ENCODE measurements at places on chromosomes 13 and 19.

GRCh38 chr13:56907766-56908165, 233.0 kb upstream of the PRR20A start:
- no peak overlapping the region for H3K4me3 ChIP-seq
- H3K27ac ChIP-seq: no peak overlapping the region
- no peaks in the 10 kb centered on the region for H3K36me3 ChIP-seq
- H3K4me1 ChIP-seq: no peaks in the 10 kb centered on the region
- no peaks in the 10 kb centered on the region for H3K27me3 ChIP-seq
- no peak for DNase-seq

DNA sequence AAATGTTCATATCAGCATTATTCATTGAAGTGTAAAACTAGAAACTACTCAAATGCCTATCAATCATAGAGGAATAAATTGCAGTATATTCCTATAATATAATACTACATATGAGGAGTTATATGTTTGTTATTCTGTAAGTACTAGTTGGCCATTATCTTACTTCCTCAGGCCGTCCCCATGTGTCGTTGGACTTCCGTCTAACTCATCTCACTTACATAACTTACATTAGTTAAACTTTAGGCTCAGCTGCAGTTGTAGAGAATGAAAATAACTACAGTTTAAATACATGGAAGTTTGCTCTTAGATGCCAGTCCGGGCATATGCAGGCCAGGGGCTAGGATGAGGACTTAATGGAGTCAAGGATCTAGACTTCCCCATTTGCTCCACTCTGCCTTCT, 8.6 kb upstream of the EPSTI1 start:
- no peak overlapping the region for H3K4me3 ChIP-seq
- DNase-seq: no peak
- no peak overlapping the region for H3K27ac ChIP-seq
- no peaks in the 10 kb centered on the region for H3K4me1 ChIP-seq
- no peaks in the 10 kb centered on the region for H3K36me3 ChIP-seq

DNA sequence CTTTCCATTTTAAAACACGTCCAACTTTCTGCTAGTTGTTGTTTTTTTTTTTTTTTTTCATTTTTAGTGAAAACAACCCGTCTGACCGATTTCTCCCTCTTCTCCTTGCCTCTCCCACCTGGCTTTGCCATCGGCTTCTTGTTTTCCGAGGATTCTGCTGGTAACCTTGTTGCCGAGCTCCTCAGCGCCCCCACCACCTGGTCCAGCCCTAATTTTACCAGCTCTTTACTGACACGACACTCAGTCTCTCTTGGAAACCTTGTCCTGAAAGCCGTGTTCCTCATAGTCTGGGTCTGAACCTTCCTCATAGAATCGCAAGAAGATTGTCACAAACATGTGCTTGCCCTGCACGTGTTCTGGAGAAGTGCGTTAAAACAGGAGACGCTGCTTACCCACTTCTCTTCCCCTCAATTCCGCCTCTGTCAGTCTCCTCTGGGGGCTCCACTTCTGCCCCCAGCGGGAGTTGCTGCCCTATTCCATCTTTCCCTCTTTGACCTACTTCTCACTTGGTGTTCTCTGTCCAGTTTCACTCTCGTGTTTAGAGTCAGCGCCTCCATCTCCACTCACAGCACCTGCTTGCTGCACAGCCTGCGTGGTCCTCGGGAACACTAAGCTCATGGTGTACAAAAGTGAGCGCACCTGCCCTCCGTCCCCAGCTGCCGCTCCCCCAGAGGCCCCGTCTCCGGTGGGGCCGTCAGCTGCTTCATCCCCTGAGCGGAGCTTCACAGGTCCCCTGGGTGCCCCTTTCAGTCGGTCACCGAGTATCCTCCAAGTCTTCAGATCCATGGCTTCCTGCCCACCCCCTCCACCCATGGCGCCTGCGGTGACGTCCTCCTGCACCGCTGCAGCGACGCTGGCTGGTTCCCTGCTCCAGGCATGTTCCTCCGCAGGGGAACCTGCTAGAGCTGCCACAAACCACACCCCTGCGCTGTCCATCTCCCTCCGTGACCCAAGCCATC, 65.1 kb downstream of the TM9SF2 start:
- no peak overlapping the region for H3K27ac ChIP-seq
- DNase-seq: no peak
- H3K36me3 ChIP-seq: peaks cover 6% of the 10 kb centered on the region

- H3K27ac ChIP-seq: no peak overlapping the region
- H3K4me1 ChIP-seq: no peaks in the 10 kb centered on the region
- no peaks in the 10 kb centered on the region for H3K27me3 ChIP-seq
- no peak for DNase-seq
- no peak overlapping the region for H3K4me3 ChIP-seq
These were observed 54.6 kb upstream of the URI1 start for GRCh38 chr19:29887442-29887855.

GRCh38 chr13:113045251-113046127, 60.1 kb upstream of the F7 start:
- no peak overlapping the region for H3K27ac ChIP-seq
- H3K27me3 ChIP-seq: no peaks in the 10 kb centered on the region
- no peaks in the 10 kb centered on the region for H3K4me1 ChIP-seq
- DNase-seq: no peak
- no peak overlapping the region for H3K4me3 ChIP-seq
- no peaks in the 10 kb centered on the region for H3K36me3 ChIP-seq

- no peaks in the 10 kb centered on the region for H3K27me3 ChIP-seq
- no peak overlapping the region for H3K4me3 ChIP-seq
- no peaks in the 10 kb centered on the region for H3K36me3 ChIP-seq
- no peak for DNase-seq
These were observed 24.1 kb downstream of the MCF2L start for GRCh38 chr13:112992931-112993680.

DNA sequence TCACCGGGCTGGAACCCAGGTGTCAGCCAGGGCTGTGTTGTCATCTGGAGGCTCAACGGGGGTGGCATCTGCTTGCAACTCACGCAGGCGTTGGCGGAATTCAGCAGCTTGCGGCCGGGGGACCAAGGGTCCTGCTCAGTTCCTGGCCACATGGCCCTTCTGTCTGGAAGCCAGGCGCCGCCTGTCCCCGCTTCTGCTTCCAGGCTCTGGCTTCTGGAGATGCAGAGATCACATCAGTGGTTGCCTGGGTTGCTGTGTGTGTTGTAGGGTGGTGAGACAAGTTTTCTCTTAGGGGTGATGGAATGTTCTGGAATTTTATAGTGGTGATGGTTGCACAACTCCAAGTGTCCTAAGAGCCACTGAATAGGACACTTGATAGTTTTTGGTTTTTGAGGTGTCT, 5.0 kb downstream of the ADAT3 start:
- H3K4me3 ChIP-seq: no peak overlapping the region
- peaks cover 12% of the 10 kb centered on the region for H3K36me3 ChIP-seq
- no peak for DNase-seq
- H3K4me1 ChIP-seq: peaks cover 6% of the 10 kb centered on the region
- no peaks in the 10 kb centered on the region for H3K27me3 ChIP-seq

DNA sequence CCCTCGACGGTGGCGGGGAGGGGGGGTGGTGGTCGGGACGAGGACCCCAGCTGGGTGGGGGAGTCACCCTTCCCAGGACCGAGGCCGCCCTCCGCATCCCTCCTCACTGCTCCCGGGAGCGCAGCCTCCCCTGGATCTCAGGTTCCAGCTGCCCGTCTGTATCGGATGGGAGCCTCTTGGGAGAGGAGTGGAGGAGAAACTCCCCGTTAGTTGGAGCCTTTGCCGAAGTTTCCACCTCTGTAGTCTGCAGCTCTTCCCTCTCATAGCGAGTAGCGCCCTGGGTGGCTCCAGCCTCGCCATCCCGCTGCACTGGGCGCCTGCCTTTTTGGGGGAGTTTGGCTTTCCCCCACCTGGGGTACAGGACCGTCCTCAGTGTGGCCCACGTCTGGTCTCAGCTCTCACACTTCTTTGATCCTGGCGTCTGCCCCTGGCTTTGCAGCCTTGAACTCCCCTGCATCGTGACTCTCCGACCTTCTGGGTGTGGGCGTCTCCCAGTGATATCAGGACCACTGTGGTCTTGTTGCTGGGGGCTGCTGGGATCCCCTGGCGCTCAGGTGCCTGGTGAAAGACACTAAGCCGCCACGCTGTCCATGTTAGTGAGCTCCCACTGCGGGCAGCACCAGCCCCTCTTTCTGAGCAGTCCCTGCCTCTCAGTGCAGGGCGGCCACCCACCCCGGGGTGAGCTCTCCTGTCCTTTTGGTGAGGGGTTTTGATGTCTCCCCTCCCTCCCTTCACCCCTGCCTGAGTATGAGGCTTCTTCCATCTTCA, 1.1 kb downstream of the CNOT3 start:
- peaks cover 33% of the 10 kb centered on the region for H3K4me1 ChIP-seq
- peaks cover 30% of the 10 kb centered on the region for H3K36me3 ChIP-seq
- H3K27me3 ChIP-seq: no peaks in the 10 kb centered on the region
- no peak for DNase-seq

GRCh38 chr19:32189956-32190706, 155.3 kb upstream of the ZNF507 start:
- no peak overlapping the region for H3K27ac ChIP-seq
- no peaks in the 10 kb centered on the region for H3K4me1 ChIP-seq
- no peak for DNase-seq
- no peaks in the 10 kb centered on the region for H3K36me3 ChIP-seq

DNA sequence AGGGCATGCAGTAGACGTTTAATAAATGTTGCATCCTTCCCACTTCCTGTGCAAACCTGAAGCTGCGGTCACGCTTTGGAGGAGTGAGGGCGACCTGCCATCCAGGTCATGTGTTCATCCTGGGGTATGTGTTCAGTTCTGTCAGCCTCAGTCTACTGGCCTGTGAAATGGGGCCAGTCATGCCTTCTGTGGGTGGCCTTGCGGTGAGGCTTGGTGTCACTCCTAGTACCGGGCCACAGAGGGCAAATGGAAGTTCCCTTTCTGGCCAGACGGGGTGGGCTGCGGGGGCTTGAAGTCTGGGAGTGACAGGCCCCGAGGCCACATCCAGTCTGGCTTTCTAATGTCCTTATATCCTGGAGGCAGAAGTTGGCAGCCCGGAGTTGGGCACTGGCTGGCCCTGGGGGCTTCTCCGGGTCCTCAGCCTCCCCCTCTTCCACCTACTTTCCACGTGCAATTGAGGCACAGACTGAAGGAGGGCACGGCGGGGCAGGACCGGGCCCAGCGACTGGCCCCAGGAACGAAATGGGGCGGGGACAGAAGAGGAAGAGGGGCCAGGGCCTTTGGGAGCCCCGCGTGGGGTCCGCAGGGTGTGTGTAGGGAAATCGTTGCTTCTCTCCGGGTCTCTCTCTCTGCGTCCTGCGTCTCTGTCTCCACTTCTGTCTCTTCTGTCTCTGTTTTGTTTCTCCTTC, 11.1 kb downstream of the PDE4A start:
- no peaks in the 10 kb centered on the region for H3K36me3 ChIP-seq
- peaks cover 49% of the 10 kb centered on the region for H3K4me1 ChIP-seq
- peak overlapping the region; percentile 56 for H3K27ac ChIP-seq

GRCh38 chr13:111422348-111422747, 101.9 kb downstream of the TEX29 start:
- H3K4me1 ChIP-seq: no peaks in the 10 kb centered on the region
- no peak overlapping the region for H3K27ac ChIP-seq
- H3K27me3 ChIP-seq: no peaks in the 10 kb centered on the region
- no peak overlapping the region for H3K4me3 ChIP-seq

DNA sequence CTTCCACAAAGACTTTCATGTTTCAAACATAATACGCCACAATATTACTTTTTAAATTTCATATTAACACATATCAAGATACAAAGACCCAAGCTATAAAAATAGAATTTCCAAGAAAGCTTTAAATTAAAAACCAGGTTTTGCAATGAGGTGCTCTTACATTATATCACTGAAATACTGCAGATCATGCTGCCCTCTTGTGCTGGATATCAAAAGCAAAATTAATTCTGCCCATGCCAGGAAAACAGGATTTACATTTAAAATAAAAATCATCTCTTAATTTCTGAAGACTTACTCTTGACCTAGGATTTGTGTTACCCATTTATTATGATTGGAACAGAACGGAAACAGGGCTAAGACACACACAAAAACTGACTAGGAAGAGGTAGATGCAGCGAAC, 145.0 kb downstream of the ABCC4 start:
- no peaks in the 10 kb centered on the region for H3K27me3 ChIP-seq
- H3K4me3 ChIP-seq: no peak overlapping the region
- no peaks in the 10 kb centered on the region for H3K4me1 ChIP-seq
- no peak overlapping the region for H3K27ac ChIP-seq

GRCh38 chr13:25872481-25873241, 179.2 kb downstream of the SHISA2 start:
- no peak for DNase-seq
- peaks cover 10% of the 10 kb centered on the region for H3K4me1 ChIP-seq
- no peaks in the 10 kb centered on the region for H3K36me3 ChIP-seq
- H3K4me3 ChIP-seq: no peak overlapping the region
- H3K27me3 ChIP-seq: no peaks in the 10 kb centered on the region

DNA sequence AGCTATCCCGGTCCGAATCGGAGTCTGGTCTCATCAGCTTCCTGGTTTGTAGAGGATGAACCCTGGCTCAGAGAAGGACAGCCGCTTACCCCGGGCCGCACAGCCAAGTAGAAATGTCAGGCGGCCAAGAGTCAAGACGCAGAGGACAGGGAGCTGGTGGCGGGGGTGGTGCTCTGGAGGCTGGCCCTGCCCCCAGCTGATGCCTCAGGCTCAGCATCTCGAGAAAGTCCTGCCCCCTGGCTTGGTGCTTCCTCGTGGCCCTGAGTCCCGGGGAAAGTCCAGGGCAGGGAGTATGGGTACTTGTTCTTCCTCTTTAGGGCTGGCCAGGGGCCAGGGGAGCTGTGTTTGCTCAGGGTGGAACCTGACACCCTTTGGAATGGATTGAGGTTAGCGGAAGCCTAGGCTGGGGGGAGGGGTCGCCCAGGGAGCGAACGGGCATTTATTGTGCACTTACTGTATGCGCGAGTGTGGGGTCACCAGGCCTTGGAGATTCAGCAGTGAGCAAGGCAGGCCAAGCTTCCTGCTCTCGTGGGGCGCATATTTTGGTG, 2.2 kb downstream of the TJP3 start:
- H3K27ac ChIP-seq: no peak overlapping the region
- no peaks in the 10 kb centered on the region for H3K4me1 ChIP-seq
- H3K36me3 ChIP-seq: no peaks in the 10 kb centered on the region

DNA sequence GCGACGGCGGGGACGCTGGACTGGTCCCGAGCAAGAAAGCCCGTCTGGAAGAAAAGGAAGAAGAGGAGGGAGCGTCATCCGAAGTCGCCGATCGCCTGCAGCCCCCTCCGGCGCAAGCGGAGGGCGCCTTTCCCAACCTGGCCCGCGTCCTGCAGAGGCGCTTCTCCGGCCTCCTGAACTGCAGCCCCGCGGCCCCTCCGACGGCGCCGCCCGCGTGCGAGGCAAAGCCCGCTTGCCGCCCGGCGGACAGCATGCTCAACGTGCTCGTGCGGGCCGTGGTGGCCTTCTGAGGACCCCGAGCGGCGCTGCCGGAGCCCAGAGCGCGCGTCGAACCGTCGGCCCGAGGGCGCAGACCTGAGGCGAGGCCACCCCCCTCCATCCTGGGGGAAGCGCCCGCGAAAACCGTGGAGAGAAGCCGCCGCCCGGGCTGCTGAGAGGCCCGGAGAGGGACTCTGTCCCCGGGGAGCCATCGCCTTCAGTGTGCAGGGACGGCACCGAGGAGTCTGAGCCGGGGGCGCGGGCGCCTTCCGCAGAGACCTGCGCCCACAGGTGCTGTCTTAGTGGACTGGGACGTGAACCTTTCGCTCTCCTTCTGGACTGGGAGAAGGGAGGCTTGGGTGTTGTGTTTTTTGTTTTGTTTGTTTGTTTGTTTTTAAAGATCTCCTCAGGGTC, 3.5 kb downstream of the IER2 start:
- no peak for DNase-seq
- peaks cover 15% of the 10 kb centered on the region for H3K36me3 ChIP-seq
- H3K4me3 ChIP-seq: peak overlapping the region; percentile 97
- no peaks in the 10 kb centered on the region for H3K27me3 ChIP-seq
- H3K4me1 ChIP-seq: peaks cover 16% of the 10 kb centered on the region

Data from effector memory CD4-positive, alpha-beta T cell (primary cell).